Psoas muscle (tissue), 8 donors: ENCODE measurements at places on chromosomes 7 and 10. TPM values are rescaled to one million over a fixed set of nuclear protein-coding genes. Genes with fewer than 3 reads are reported as not detected.

GRCh38 chr10:48990226-48990625 is 50.6 kb upstream of the LRRC18 start:
- DNase-seq: no peak

DNA sequence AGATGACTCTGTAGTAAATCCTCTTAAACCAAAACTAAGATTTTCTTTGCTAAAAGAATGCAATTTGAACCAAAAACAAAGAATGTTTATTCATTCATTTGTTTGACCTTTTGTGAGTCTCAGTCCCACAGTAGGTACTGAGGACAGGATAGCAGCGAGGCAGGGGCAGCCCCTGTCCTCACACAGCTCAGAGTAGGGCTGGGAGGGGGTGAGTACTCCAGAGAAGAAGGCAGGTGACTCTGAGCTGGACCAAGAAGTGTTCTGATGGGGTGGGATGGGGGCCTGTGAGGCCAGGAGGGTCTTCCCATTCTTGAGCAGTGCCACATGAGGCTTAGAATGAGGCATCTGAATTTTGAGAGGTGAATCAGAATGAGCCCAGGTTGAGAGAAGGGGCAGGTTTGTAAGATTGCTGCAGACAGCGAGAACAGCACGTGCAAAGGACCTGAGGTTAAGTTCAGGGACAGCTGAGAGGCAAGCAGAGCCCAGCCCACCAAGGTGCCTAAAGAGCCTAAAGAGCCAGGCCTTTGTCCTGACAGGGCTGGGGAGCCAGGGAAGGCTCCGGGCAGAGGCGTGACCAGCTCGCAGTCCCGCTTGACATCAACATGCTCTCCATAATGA is 56.9 kb upstream of the CHST15 start:
- no peak for DNase-seq

- no peak for DNase-seq
Measured at GRCh38 chr10:50415292-50415691, 164.0 kb upstream of the ASAH2 start.

DNA sequence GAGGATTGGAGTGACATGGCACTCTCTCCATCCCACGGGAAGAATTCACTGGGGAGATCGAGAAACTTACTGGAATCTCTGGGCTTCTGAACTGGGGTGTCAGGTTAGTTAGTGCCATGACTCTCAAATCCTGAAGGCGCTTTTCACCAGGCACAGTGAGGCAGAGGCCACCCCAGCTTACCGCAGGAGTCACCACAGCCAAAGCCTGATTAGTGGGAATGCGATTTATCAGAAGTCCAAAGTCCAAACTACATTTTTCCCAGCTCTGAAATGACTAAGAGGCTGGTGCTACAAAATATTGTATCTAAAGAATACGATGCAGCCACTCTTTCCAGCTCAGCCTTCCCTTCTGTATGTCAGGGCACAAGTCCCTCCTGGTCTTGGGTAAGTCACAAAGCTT is 334.8 kb upstream of the SHH start:
- no peak for DNase-seq

- no peak for DNase-seq
Measured at GRCh38 chr10:113720386-113720785, 31.1 kb upstream of the PLEKHS1 start.

DNA sequence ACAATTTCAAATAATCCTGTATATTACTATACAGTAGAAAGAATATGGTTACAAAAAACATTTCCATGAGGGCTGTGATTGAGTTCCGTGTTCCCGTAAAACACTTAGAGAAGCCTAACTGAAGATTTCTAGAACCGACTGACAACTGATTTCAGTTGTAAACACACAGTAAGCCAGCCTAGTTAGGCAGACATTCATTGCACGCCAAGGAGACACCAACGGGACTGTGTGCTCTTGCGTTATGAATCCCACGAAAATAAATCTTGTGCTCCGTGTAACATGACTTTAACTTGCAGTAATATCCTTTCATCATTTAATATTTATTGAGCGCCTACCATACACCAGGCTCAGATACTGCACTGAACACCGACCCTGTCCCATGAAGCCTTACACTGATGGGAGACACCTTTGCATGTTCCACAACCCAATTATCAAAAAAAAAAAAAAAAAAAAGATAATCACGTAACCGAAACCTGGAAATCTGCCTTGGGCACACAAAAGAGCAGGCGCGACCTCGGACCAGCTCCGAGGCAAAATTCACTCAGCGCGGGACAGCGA is 420 bp upstream of the KLHL7 start:
- no peak for DNase-seq

CACNB2 gene
- total RNA-seq: 0.27 TPM
